ENCODE measurements at places on chromosomes 12 and 14.

GRCh38 chr14:60963761-60964160, 17.1 kb downstream of the TRMT5 start:
- no peak for DNase-seq

GRCh38 chr12:117882181-117882580, 86.6 kb downstream of the KSR2 start:
- no peak for DNase-seq

GRCh38 chr12:87793131-87793530, 236.1 kb downstream of the C12orf50 start:
- peak; percentile 32 for DNase-seq

- DNase-seq, result no peak
These were observed 308.1 kb downstream of the AACS start for GRCh38 chr12:125373375-125373774.

GRCh38 chr12:66302827-66303169, 505 bp downstream of the HELB start:
- no peak for DNase-seq

DNA sequence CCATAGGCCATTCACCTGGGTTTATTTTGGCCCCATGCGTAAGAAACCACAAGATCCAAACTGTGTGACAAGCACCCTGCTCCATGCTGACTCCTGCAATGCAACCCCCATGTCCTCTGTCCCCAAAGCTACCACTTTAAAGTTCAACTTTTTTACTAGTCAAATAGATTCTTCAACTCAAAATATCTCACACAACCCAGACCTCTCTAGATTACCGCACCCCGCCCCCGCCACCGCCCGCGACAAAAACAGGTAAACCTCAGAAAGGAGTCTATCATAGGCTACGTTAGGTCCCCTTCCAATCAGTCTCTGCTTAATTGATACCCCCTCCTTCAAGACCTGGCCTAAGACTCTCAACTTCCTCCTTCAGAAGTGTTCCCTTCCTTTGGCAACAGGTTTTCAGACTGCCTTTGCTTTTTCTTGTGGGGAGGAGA, 2.2 kb downstream of the ZFP36L1 start:
- DNase-seq, result no peak

DNA sequence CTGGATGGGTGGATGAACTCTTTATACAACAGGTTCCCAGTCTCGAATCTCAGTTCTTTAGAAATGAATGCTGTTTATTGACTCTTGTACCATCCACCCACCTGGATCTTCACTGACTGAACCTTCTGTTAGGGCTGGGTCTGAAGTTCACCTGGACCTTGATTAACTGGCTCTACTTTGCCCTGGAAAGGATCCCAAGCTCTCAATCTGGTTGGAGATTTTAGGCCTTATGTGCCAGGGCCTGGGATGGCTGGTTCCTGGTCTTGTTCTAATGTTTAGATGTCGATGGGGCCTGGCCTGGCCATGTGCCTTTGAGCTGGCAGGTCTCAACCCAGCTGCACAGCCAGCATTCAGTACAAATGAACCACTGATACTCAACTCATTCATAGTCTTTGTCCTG, 76.5 kb upstream of the MED13L start:
- no peak for DNase-seq

GRCh38 chr14:59428581-59429012, 36.6 kb downstream of the GPR135 start:
- no peak for DNase-seq

- no peak for DNase-seq
These were observed 14.9 kb downstream of the TUBA1C start for GRCh38 chr12:49279706-49280159.

- DNase-seq, result no peak
These were observed 441.7 kb downstream of the FUT8 start for GRCh38 chr14:65854215-65854614.

GRCh38 chr12:58725400-58726105, 194.8 kb downstream of the LRIG3 start:
- DNase-seq, result no peak

GRCh38 chr12:66584673-66585072, 94.2 kb downstream of the GRIP1 start:
- no peak for DNase-seq

DNA sequence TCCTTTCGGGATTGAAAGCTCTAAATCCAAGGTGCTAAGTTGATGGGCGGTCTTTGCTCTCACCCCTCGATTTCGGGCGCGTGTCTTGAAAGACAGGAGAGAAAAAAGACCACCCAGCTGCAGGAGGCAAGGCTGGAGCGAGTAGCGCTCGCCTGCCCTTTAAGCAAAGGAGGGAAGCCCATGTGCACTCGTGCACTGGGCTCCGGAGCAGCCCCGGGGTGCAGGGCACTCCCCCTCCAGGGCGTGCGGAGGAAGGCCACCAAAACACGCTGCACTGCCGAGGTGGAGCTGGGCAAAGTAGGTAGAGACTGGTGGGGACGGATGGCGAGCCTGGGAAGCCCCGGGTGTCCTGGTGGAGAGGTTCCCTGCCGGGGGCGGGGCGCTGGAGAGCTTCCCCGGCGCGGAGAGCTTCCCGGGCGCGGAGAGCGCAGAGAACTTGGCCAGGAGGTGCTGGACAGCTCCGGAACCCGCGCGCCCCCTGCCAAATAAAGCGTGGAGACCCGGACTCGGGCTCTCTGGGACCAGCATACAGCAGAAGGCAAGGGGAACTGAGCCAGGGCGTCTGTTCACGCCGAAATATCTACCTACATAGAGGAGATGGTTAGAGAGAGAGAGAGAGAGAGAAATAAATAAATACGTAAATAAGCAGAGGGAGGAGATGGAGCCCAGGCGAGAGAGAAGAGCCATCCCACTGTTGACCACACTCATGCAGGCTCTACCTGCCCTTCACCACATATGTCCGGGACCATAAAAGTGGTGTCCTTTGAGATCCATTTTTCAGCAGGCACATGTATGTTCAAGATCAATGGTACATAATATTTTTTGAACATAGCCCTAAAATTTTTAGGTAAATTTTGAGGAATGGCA, 662 bp upstream of the NELL2 start:
- DNase-seq, result peak; percentile 37

GRCh38 chr12:48021485-48022179, 17.4 kb upstream of the COL2A1 start:
- peak; percentile 52 for DNase-seq

DNA sequence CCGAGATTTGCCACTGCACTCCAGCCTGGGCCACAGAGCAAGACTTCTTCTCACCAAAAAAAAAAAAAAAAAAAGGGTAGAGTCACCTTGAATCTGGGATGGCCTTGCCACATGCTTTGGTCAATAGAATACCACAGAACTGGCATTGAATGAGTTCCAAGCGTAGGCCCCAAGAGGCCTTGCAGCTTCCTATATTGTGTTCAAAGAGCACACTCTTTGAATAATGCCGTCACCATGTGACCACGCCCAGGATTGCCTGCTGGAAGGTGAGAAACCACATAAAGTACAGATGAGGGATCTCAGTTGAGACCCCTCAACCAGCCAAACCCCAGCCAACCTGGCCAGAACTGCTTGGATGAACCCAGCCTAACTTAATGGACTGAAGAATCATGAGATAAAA, 239.2 kb upstream of the AMIGO2 start:
- no peak for DNase-seq
